Upper lobe of left lung (tissue), 6 donors: ENCODE measurements at places on chromosomes 5 and 9. TPM values are rescaled to one million over a fixed set of nuclear protein-coding genes. Genes with fewer than 3 reads are reported as not detected.

The ANKRD34B gene
- total RNA-seq = not detected

GRCh38 chr9:12065050-12065449 lies 628.1 kb upstream of the TYRP1 start:
- DNase-seq = no peak
- no peaks in the 10 kb centered on the region for H3K27me3 ChIP-seq
- no peaks in the 10 kb centered on the region for H3K36me3 ChIP-seq
- no peaks in the 10 kb centered on the region for H3K4me1 ChIP-seq
- no peak overlapping the region for H3K4me3 ChIP-seq

DNA sequence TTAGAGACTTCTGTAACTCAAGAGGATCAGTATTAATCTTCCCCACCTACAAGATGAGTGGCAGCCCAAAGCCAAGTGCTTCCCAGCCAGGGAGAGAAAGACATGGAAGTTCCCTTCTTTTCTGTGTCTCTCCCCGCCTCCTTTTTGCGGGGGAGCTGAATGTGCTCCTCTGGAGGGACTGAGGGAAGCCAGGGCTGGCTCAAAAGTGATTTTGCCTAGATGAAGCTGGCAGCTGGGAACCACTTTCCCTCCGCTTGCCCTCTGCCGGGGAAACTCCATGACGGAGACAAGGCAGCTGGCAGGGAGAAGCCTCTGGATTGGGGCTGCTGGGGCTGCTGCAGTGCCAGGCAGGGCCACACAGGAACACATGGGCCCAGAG lies 24.4 kb downstream of the EGR1 start:
- H3K36me3 ChIP-seq = no peaks in the 10 kb centered on the region
- H3K4me3 ChIP-seq = no peak overlapping the region
- peaks cover 15% of the 10 kb centered on the region for H3K4me1 ChIP-seq

The PCDHB13 gene
- total RNA-seq = 1.4 TPM

- no peak for DNase-seq
- no peak overlapping the region for H3K27ac ChIP-seq
- H3K4me1 ChIP-seq = no peaks in the 10 kb centered on the region
- no peaks in the 10 kb centered on the region for H3K27me3 ChIP-seq
- H3K36me3 ChIP-seq = no peaks in the 10 kb centered on the region
- no peak overlapping the region for H3K4me3 ChIP-seq
Measured at GRCh38 chr9:126233175-126233574, 93.5 kb upstream of the MVB12B start.

- H3K4me1 ChIP-seq = no peaks in the 10 kb centered on the region
- no peaks in the 10 kb centered on the region for H3K27me3 ChIP-seq
- no peak overlapping the region for H3K4me3 ChIP-seq
- no peak overlapping the region for H3K27ac ChIP-seq
Measured at GRCh38 chr5:600886-601541, 11.1 kb upstream of the CEP72 start.

DNA sequence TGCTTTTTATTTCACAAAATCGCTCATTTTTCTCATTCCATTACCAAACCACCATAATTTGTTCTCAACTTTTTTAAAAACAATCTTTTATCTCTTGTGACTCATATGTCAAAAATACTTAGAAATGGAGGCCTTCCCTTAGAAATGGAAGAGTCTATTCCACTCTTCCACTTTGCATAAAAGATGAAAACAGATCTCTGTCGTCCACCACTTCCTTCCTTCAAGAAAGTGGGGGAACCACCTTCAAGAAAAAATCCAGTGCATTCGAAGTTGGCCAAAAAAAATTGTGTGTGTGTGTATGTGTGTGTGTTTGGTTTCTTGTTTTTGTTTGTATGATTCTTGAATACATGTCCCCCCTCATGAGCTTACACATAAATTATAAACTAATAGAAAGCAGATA lies 628.8 kb upstream of the DMAC1 start:
- DNase-seq = no peak
- H3K27ac ChIP-seq = no peak overlapping the region
- no peak overlapping the region for H3K4me3 ChIP-seq
- no peaks in the 10 kb centered on the region for H3K36me3 ChIP-seq
- H3K4me1 ChIP-seq = no peaks in the 10 kb centered on the region
- no peaks in the 10 kb centered on the region for H3K27me3 ChIP-seq

DNA sequence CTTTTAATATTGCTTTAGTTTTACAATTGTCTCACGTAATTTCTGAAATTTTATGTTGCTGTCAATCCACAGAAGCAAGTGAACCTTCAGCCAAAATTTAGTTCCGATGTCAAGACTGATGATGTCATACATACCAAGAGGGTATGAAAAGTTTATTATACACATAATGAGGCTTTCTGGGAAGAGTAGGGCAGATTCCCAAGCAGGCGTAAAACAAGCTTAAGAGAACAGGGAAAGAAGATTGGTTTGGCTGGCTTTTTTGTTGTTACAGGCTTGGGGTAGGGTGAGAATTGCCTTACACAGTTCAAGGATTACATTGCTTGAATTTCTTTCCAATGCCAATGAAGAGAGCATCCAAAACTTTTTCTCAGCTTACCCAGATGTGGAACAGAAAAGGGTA lies 1962.9 kb upstream of the CDH6 start:
- no peak for DNase-seq
- H3K4me1 ChIP-seq = no peaks in the 10 kb centered on the region
- no peak overlapping the region for H3K4me3 ChIP-seq
- no peaks in the 10 kb centered on the region for H3K36me3 ChIP-seq
- no peaks in the 10 kb centered on the region for H3K27me3 ChIP-seq

The RNF224 gene
- total RNA-seq = 0.59 TPM

DNA sequence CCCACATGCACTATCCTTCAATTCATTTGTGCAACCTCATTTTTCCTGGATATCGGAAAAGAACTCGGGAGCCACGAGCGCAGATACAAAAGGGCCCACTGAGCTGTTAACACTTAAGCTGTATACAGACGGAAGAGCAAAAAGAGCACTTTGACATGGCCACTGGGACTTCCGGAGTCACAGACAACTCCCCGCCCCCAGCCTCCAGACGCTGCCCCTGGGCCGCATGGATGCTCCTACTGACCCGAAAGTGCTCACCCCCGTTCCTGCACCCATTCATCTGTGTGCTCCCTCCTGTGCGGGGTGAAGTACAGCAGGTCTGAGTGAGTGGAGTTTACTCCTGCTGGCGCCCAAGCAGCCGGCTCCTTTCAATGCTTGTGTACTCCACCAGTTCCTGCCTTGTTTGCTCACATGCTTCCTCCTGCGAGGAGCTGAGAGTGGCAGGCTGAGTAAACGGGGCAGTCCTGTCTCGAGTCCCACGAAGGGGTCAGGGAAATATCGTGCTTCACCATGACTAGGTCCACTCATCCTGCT lies 901.0 kb upstream of the CTNND2 start:
- H3K27ac ChIP-seq = no peak overlapping the region
- no peaks in the 10 kb centered on the region for H3K36me3 ChIP-seq
- H3K4me3 ChIP-seq = no peak overlapping the region
- no peak for DNase-seq
- no peaks in the 10 kb centered on the region for H3K27me3 ChIP-seq

The TCF7 gene
- total RNA-seq = 5.3 TPM

- H3K27me3 ChIP-seq = no peaks in the 10 kb centered on the region
- peaks cover 66% of the 10 kb centered on the region for H3K36me3 ChIP-seq
- DNase-seq = no peak
- H3K27ac ChIP-seq = no peak overlapping the region
Measured at GRCh38 chr9:114638404-114638803, 19.2 kb downstream of the TEX53 start.

DNA sequence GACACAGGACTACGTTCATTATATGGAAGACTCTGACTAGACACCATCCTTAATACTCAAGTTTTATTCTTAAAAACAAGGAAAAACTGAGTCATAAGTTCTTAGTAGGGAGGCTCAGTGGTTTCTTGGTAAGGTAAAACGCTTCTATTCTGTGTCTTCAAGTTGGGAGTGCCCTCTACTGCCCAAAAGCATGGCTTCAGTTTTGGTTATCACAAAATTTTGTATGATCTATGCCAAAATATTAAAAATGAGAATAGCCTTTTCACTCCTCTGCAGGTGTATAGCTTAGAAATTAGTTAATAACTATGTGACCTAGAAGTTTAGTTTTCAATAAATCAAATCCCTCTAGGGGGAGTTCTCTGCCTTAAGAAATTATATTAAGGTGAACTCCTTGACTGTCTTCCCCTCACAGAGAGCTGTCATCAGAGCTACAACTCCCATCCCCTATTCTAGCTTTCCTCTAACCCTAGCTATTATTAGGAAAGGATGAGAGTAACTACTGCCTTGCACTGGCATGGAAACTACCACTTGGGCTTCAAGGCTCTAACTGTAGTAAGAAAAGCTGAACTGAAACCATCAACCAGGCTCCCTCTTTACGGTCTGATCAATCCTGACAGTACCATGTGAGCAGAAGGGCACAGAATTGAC lies 189.7 kb downstream of the GNAQ start:
- H3K27me3 ChIP-seq = no peaks in the 10 kb centered on the region
- H3K27ac ChIP-seq = no peak overlapping the region
- DNase-seq = no peak

DNA sequence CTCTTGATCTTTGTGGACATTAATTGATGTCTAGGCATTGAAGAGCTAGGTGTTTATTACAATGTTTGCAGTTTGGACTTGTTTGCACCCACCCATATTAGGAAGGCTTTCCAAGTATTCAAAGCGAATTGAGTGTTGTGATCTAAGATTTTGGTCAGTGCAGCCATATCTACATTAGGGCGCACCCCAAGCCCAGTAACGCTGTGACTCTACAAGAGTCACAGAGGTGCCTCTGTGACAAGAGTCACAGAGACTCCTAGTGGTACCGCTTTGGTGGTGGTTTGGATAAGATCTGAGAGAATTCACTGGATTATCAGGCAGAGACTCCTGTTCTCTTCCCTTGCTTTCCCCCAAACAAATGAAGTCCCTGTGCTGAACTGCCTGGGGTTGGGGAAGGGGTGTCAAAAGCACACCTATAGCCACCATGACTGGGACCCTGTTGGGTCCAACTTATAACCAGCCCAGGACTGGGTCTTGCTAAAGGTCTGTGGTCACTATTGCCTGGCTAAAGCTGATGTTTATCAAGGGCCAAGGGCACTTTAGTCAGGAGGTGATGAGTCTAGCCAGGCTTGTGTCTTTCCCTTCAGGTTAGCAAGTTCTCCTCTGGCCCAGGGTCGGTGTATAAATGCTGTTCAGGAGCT lies 114.1 kb upstream of the RIOK2 start:
- H3K27me3 ChIP-seq = no peaks in the 10 kb centered on the region
- no peaks in the 10 kb centered on the region for H3K4me1 ChIP-seq
- no peak for DNase-seq
- H3K4me3 ChIP-seq = no peak overlapping the region

GRCh38 chr5:109718216-109718615 lies 28.5 kb downstream of the MAN2A1 start:
- no peak for DNase-seq
- H3K4me3 ChIP-seq = no peak overlapping the region
- H3K36me3 ChIP-seq = peaks cover 25% of the 10 kb centered on the region
- H3K27ac ChIP-seq = no peak overlapping the region
- no peaks in the 10 kb centered on the region for H3K4me1 ChIP-seq
- no peaks in the 10 kb centered on the region for H3K27me3 ChIP-seq

The NR2F1 gene
- 29.3 TPM for total RNA-seq
